ENCODE measurements at places on chromosomes 16 and 17. TPM values are rescaled to one million over a fixed set of nuclear protein-coding genes. Genes with fewer than 3 reads are reported as not detected.

DNA sequence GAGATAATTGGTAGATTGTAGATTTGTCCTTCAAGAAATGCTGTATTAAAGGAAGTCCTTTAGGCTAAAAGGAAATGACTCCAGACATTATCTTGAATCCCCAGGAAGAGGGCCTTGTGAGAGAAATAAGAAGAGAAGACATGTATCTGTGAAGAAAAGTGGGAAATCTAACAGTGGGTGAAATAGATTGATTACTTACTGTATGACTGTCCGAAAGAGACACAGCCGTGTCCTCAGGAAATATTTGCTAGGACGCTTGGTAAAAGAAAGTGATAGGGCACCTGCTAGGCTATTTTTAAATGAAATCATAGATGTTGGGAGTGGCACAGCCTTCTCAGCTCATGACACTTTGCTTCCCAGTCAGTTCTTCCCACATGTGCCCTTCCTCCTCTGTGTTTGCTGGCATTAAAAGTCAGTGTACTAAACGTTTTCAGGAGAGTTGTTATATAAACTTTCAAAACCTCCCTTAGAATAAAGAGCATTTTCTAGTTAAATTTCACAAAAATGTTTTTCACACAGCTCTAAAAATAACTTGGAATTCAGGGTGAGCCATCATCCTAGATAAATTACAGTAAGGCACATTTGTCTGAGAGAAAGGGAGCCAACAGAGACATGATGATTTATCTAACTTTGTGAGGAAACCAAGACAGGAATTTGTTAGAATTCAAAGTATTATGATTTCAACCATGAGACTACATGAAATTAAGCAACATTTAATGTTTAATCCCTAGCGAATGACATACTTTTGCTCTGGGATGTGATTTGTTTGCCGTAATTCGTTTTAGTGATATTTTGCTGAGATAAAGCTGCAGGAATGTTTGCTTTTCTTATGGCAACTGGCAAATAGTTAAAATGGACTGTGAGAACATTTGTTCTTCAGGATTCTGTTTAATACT, 35.0 kb downstream of the DHRS7B start:
- no peak for DNase-seq

DNA sequence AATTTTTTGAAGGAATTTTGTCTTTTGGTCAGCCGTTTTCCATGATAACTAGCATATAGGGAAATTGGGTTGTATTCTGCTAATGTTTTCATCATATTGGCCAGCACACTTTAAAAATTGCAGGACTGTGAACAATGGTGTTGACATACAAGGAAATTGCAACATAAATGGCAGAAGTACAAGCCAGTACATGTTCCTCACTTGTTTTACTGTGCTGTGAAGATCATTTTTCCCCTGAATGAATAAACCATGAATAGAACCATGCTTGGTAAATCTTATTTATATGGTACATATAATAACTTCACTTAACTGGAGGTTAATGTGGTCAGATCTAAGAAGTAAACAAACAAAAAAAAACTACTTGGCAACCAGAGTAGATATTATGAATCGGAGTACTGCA, 22.8 kb downstream of the OMG start:
- no peak for DNase-seq

GRCh38 chr16:4216596-4216995, 25.3 kb downstream of the SRL start:
- no peak for DNase-seq

DNA sequence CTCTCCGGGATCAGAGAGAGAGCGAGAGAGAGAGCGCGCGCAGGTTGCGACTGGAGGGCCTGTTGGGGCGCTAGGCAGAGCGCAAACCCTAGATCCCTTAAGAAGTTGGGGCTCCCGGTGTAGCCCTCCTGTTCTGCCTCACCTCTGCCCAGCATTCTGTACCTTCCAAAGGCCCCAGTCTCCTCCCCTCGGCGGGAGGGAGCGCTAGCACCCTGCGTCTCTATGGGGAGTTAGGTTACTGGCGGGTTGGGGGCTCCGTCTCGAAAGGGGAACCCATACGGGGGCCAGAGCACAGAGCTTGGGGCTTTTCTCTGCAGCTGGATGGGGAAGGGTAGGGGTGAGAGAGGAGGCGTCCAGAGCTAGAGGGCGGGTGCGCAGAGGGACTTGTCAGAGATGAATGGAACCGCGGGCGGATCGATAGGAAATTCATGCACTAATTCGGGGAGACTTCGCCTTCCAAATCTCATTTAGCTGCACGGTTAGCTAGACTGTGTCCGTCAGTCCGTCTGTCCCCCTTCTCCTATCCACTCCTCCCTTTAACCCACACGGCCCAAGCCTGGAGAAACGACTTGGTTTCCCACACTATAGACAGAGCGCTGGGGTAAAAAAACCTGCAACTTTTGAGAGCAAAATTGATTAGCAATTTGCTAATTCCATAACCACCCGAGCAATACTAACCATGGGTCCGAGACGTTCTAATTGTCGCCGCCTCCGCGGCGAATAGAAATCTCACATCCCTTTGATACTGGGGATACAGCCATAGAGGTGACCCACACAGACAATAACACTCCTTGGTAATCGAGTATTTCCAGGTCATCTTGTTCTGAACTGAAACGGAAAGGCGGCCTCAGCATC, 693 bp upstream of the HOXB4 start:
- DNase-seq, result no peak

GRCh38 chr17:1648173-1648962, 1.3 kb downstream of the RILP start:
- DNase-seq, result no peak

Gene DCTN5
- 57.8 TPM for total RNA-seq

Gene ACSM2A
- total RNA-seq, result not detected

Gene HEXD
- 21.7 TPM for total RNA-seq

Gene RNF112
- not detected for total RNA-seq
